Stimulated activated CD4-positive, alpha-beta T cell treated with anti-CD3 and anti-CD28 coated beads, Interleukin-12 subunit alpha, Interleukin-12 subunit beta, amount 100 ng/mL, for 48 hours (primary cell): ENCODE measurements at places on chromosomes 1 and 21.

DNA sequence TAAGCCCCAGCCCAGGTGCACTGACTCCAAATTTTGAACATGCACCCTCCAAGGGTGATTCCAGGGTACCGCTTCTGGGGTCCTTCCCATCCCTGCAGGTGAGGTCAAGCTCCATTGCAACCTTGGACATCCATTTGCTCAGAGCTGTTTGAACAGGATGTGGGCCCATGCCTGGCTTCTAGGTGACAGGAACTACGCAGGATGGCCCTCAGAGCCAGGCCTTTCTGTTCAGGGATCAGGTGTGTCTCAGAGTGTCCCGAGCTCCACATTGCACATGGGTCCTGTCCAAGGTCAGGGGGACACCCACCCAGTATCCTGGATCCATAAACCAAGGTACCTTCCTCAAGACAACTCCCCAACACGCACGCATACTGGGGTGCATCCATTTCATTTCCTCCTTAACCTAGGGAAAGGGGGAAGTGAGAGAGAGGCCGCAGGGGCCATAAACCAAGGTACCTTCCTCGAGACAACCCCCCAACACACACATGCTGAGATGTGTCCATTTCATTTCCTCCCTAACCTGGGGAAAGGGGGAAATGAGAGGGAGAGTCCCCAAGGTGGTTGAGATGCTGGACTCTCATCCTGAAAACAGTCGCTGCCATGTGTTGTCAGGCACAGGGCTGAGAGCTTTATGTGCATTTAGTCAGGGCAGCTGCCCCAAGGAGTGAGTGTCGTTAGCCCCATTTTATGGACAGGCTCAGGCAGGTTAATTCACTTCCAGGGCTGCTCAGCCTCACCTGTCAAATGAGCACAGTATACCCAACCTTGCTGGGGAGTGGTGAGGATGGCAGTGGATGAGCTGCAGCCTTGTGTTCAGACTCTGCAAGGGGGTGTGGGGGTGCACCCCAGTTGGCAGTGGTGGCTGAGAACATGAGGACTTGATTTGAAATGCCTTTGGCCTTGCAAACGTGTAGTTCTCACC, 2.1 kb downstream of the SLC66A1 start:
- no peak for DNase-seq

GRCh38 chr1:242828199-242828598, 303.7 kb upstream of the PLD5 start:
- no peak for DNase-seq

GRCh38 chr1:216562383-216562782, 139.1 kb upstream of the USH2A start:
- no peak for DNase-seq

GRCh38 chr1:225347123-225347683, 80.6 kb downstream of the LBR start:
- DNase-seq: no peak

- no peak for DNase-seq
These were observed 2.1 kb downstream of the CDC7 start for GRCh38 chr1:91502672-91503184.

DNA sequence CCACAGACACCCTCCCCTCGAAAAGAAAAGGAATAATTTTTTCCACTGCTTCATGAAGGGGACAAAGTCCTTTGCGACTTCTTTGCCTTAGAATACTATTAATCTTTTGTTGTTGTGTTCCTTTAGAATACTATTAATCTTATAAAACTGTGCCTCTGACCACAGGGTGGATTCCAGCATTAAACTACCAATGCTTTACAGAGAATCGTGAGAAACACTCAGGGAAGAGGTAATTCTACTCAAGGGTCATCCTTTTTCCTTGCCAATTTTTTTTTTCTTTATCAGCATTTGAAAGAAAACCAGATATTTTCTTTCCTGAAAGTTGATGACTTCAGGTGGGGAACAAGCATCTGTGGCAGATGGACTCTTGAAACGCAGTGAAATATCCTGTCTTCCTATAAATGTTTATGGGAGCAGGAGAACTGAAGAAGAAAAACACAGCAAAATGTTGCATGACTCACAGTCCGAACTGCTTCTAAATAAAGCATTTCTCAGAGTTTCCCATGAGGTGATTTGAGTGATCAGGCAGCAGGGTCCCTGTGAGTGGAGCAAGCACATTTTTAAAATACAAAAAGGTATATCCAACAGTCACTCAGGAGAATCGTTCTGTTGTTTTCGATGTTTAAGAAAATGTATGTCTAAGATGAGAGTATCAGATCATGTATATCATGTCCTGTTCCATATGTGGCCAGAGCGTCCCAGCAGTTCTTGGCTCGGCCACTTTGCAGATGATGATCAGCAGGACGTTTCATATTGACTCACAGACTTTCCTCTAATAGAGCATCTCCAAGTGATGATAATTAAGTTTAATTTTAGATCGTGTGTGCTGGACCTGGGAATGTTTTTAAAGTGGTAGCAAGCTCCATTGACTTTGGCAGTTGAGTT, 154.2 kb upstream of the RUNX1 start:
- DNase-seq: no peak

DNA sequence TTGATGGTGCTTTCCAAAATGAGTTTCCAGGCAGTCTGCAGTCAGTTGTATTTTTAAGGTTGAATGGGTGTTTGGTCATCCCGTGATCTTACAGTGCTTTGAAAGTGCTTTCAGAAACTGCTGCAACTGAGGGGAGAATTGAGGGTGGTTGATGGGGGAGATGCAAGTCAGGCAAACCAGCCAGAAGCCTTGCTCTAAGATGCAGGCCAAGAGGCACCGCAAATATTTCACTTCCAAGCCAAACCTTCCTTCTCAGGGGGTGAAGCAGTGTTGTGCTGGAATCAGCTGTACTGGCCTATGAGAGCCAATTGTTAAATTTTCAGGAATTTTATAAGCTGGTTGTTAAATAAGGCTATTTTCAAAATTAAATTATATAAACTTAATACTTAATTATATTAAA, 151.6 kb downstream of the KCNJ6 start:
- no peak for DNase-seq

- no peak for DNase-seq
These were observed 522 bp downstream of the RC3H1 start for GRCh38 chr1:174021591-174022079.
